ENCODE measurements at places on chromosomes 3 and 15.

DNA sequence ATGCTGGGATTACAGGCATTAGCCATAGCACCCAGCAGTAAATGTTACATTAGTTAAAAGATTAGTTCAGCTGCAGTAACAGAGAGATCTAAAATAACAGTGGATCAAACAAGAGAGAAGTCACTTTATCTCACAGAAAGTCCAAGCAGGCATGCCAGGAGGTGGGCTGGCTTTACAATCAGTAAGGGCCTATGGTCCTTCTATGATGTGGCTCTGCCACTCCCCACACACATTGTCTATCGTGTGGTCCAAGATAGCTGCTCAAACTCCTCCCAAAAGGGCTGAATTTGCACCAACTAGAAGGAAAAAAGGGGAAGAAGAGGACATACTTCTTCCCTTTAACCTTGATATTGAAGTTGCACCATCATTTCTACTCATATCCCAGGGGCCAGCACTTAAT, 4.6 kb upstream of the RUVBL1 start:
- DNase-seq: no peak

GRCh38 chr15:94620632-94621031, 389.3 kb downstream of the MCTP2 start:
- no peak for DNase-seq

DNA sequence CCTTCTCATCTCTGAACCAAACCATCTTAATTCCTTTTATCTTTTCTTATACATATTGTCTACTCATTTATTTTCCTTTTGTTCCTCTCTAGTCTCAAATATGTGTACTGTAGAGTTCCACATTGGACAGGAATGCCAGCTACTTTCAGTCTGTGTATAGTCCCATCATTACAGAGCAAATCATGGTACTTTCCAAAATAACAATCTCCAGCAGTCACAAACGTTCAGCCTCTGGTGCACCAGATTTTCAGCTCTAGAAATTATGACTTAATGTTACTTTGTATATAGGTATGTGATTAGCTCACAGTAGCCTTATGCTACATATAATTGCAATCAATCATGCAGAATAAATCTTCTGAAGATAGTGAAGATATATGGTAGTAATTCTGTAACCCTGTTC, 32.5 kb upstream of the TM4SF4 start:
- no peak for DNase-seq

GRCh38 chr15:82959423-82959822, 6.9 kb upstream of the HOMER2 start:
- no peak for DNase-seq

GRCh38 chr3:52429779-52430415, 15.0 kb downstream of the SEMA3G start:
- no peak for DNase-seq

All from GM12891 (cell line).